Keratinocyte (primary cell): ENCODE measurements at places on chromosomes 3 and 15. TPM values are rescaled to one million over a fixed set of nuclear protein-coding genes. Genes with fewer than 3 reads are reported as not detected.

DNA sequence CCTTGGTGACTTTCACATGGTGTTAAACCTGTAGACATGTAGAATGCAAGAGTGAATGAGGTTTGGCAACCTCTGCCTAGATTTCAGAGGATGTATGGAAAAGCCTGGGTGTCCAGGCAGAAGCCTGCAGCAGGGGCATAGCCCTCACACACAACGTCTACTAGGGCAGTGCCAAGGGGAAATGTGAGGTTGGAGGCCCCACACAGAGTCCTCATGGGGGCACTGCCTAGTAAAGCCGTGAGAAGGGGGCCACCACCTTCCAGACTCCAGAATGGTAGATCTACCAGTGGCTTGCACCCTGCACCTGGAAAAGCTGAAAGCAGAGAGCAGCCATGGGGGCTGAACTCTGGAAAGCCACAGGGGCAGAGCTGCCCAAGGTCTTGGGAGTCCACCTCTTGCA lies 241.2 kb downstream of the KLF13 start:
- DNase-seq: no peak

DNA sequence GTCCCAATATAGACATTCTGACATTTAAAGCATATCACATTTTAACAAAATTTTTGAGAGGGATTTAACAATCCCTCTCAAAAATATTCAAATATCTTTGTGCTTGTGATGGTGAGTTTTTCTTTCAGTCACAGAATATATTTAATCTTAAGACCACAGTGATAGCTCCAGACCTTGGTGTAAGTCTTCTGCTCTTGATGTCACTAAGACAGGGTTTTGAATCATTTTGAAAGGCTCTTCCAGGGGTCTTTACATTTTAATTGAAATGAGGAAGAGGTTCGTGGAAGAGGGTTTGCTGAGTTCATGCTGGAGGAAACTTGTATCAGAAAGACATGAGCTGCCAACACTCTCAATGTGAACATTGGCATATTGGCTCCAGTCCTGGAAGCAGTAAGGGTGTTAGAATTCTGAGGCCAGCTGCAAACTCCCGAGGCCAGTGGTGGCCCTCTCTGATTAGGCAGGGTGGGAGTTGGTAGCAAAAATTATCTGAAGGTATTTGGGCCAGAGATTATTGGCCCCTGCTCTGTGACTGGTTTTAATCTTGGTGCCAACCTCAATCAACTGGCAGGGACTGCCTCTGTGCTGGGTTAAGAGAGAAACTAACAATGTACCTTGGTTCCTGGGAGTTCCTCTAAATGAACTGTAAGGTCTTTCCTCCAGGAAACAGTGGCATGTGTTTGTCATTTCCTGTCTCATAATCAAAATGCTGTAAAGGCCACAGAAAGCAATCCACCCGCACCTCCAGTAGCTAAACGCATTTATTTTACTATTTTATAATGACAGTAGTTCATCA lies 5.3 kb downstream of the POU1F1 start:
- DNase-seq: no peak

- no peak for DNase-seq
These were observed 173.2 kb downstream of the THSD4 start for GRCh38 chr15:71288348-71288955.

GOLGA6A gene
- not detected in 3 replicates for polyA plus RNA-seq

DNA sequence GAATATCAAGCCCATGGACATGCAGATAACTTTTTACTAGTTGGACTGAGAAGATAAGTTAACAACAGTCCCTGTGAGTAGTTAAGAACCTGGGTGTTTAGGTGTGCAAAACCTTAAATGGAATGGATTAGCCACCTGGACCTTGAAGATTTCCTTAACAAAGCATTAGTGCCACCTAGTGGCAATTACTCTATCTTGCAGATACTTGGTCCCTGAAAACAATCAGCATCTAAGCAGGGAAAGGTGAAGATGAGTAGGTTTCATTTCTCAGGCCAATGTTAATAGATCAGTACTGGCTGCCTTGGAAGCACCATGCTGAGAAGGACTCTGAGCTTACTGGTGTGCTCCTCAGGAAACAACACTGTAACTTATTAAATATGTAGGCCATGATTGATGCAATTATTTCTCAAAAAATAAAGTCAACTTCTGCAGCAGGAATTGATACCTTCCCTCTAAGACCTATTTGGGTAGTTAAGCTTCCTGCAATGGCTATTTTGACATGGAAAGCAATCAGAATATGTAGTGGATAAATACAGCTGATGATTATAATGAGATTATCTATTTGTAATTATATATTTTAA lies 329.4 kb downstream of the TBC1D5 start:
- DNase-seq: peak; percentile 17

GRCh38 chr3:186268616-186269448 lies 93.2 kb downstream of the DGKG start:
- DNase-seq: no peak

DNA sequence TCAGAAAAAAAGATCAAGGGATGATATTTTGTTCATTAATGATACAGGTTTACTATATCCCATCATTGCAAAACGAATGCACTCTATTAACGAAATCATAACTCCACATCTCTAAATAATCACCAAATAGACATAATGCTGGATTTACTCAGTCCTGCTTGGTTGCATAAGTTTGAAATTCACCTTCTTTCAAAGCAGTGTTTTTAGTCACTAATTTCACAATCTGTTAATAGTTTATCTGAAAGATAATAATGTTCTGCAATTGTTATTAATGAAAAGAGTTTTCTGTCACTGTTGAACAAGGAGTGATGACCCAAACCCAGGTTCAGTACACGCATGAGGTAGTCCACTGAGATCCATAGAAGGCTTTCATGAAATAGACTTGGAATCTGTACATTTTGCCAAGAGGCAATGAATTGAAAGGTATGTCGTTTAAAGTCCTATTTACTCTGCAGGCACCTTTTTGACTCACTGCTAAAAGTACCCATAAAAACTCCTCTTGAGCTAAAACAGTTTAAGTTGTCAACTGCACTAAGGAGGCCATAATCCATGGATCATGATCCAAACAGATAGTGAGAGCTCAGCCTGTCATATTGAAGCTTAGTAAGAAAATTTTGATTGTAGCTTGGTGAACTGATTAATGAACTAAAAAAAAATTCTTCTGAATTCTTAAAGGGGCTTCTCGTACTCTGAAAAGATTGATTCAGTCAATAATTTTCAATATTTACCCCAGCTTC lies 75.6 kb upstream of the MBNL1 start:
- no peak for DNase-seq

GRCh38 chr15:100159436-100159835 lies 182.3 kb downstream of the ADAMTS17 start:
- no peak for DNase-seq

DNA sequence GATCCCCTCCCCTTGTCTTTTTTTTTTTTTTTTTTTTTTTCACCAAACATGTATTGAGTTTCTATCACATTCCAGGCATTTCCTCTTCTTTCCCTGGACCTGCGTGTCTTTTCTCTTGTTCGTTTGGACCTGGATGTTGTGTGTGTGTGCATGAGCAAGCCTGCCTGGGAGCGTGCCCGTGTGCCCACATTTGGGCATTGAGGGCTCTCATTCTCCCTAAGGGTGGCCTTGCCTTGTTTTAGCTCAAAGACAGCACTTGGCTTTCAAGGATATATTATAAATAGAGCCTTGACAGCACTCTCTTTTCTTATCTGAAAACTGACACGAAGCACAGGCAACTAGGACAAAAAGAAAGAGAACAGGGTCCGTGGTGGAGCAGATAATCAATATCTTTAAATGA lies 39.0 kb upstream of the SLC25A26 start:
- DNase-seq: no peak

DNA sequence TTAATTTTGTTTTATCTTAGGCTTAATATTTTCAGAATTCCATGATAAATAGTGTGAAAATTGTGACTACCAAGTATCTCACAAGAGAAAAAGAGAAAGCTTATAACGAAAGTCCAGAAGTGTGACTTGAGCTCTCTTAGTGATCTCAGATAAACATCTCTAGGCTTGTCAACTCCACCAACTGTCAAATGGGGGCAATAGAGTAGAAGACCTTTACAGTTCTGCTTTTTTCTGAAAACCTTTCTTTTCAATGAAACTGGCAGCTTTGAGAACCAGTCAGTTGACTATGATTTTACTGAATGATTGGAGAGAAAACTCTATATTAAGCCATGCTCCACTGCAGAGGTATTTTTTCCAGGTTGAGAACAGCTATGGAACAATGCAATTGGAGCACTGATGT lies 119.2 kb upstream of the TP63 start:
- DNase-seq: no peak

SKOR1 gene
- polyA plus RNA-seq: 0.03 TPM in 2 of 3 replicates, not detected in the other

SENP7 gene
- polyA plus RNA-seq: 2.7 to 7.4 TPM (median 5.2 TPM) in 3 replicates

DNA sequence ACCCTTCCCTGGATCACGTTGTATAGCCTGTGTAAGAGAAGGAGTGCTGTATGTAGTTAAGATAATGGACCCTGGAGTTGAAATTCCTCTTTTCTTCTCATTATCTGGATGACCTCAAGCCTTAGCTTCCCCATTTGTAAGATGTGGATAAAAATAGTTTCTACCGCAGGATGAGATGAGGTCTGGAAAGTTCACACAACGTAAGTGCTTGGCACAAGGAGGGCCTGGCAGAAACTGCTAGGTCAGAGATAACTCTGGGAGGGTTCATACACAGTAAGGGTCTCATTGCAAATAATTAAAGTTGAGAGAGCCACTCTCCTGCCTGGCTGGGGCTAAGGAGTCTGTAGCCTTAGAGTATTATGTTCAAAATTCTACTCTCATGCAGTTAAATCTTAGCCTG lies 214.4 kb downstream of the LRTM1 start:
- no peak for DNase-seq

GOLGA6L4 gene
- polyA plus RNA-seq: 0.44 to 1.6 TPM (median 0.86 TPM) in 3 replicates

NME9 gene
- 0.05 TPM in 1 of 3 replicates, not detected in the others for polyA plus RNA-seq

CYP1A2 gene
- 0.04 to 0.09 TPM in 2 of 3 replicates, not detected in the other for polyA plus RNA-seq

GRCh38 chr3:65288776-65289175 lies 601.0 kb upstream of the ADAMTS9 start:
- DNase-seq: no peak

PARP9 gene
- polyA plus RNA-seq: 62.4 to 70.1 TPM (median 66.1 TPM) in 3 replicates

PLD1 gene
- polyA plus RNA-seq: 8.1 to 18.1 TPM (median 14.7 TPM) in 3 replicates

DNA sequence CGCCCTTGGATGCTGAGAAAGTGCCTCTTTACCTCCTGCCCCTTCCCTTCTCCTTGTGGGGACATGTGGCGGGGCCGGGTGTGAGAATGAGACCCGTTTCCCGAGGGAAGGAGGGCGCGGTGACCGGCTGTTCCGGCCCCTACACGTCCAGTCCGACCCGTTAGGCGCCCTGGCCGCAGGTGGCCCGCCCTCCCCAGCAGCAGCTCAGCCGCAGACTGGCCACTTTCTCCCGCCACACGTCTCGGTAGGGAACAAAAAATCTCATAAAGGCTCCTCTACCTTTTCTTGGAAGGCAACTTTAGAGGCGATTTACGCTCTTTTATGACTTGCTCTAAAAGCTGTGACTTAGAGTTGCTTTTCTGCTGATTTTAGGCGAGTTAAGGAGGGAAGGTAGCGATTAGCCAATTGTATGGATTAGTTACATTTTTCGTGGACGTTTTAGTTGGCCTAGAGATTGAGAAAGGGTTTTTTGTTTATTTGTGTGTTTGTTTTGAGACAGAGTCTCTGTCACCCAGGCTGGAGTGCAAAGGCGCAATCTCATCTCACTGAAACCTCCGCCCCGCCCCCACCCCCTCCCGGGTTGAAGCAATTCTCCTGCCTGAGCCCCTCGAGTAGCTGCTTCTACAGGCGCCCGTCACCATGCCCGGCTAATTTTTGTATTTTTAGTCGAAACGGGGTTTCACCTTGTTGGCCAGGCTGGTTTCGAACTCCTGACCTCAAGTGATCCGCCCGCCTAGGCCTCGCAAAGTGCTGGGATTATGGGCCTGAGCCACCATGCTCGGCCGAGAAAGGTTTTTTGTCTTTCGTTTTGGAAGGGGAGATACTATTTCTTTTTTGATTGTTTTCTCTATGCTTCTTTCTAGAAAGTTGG lies 8.3 kb upstream of the PGPEP1L start:
- DNase-seq: no peak

DNA sequence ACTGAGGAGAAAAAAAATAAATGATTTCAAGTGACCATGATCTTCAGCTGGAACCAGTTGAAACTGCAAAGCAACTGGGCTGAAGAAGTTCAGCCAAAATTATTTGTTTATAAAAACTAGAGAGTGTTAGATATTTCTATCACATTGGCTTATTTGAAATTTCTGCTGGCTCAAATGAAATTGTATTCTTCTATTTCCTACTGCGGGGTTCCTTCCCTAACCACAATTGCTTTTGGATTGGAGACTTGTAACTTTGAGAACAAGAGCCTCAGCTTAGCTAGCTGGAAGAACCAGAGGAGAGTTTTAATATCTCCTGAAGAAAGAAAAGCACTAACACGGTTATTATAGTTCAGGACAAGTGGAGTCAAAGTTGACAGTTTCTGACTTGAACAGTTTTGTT lies 31.1 kb downstream of the AGTR1 start:
- DNase-seq: no peak

- DNase-seq: no peak
These were observed 84.7 kb upstream of the LRRN1 start for GRCh38 chr3:3714572-3714971.

SLC51B gene
- not detected in 3 replicates for polyA plus RNA-seq

DNA sequence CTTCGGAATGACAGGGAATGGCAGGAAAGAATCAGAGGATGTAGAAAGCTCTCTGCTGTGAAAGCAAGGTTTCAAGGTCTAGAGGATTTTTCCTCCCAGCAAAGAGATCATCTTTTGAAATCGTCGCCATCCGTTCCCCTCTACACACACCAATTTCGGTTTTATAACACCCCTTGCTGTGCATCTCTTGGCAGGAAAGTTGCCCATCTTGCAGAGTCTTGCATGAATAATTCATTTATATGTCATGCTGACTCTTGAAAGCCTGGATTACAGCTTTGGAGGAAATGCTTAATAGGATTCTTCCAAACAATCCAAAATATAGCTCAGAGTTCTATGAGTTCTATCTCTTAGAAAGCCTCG lies 262.7 kb downstream of the CHL1 start:
- no peak for DNase-seq

DNA sequence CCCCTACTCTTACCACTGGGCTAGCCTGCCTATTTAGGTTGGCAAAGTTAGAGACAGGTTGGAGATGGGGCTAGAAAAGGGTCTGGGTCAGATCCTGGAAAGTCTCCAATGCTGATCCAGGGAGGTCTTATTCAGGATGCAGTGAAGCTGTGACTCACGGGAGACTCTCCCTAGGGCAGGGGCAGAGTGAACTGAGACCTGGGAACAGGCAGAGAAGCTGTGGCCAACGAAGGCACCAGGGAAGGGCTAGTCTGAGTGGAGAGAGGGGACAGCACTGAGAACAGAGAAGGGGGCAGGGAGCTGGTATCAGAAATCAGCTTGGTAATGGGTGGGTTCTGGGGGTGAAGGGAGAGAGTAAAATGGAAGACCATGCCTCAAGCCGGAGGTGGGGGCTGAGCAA lies 2.2 kb downstream of the LTF start:
- DNase-seq: no peak

GRCh38 chr3:161905520-161906132 lies 409.0 kb downstream of the OTOL1 start:
- DNase-seq: no peak
